Left renal pelvis (tissue), 4 donors: ENCODE measurements at places on chromosomes 1 and 21. TPM values are rescaled to one million over a fixed set of nuclear protein-coding genes. Genes with fewer than 3 reads are reported as not detected.

The SPATA46 gene
- polyA plus RNA-seq, result 2.6 TPM

The CFHR5 gene
- not detected for polyA plus RNA-seq

The TMEM125 gene
- 0.66 TPM for polyA plus RNA-seq

The LCE3D gene
- polyA plus RNA-seq, result not detected

The POU2F1 gene
- polyA plus RNA-seq, result 16.0 TPM

The OR14A16 gene
- polyA plus RNA-seq, result not detected

The FLG2 gene
- 0.13 TPM for polyA plus RNA-seq

The CNIH3 gene
- 11.2 TPM for polyA plus RNA-seq

The AUNIP gene
- 2.8 TPM for polyA plus RNA-seq

The LIPI gene
- polyA plus RNA-seq, result 0.26 TPM

The LCE2C gene
- polyA plus RNA-seq, result not detected

The GBP6 gene
- not detected for polyA plus RNA-seq

The TFF2 gene
- polyA plus RNA-seq, result not detected
